Fibroblast of lung (primary cell): ENCODE measurements at places on chromosomes 6 and 20.
A peak's percentile ranks its signal among the peaks of the same experiment; 100 is the strongest.

GRCh38 chr6:143157131-143157530 is 96.4 kb downstream of the AIG1 start:
- DNase-seq: no peak

- no peak for DNase-seq
These were observed 8.5 kb downstream of the EEF1A2 start for GRCh38 chr20:63490416-63490815.

DNA sequence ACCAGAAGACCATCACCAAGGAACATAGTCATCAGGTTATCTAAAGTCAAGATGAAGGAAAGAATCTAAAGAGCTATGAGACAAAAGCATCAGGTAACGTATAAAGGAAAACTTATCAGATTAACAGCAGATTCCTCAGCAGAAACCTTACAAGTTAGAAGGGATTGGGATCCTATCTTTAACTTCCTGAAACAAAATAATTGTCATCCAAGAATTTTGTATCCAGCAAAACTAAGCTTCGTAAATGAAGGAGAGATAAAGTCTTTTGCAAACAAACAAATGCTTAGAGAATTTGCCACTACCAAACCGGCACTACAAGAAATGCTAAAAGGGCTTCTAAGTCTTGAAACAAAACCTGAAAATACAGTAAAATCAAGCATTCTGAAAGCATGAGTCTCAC is 71.0 kb downstream of the HECA start:
- no peak for DNase-seq

DNA sequence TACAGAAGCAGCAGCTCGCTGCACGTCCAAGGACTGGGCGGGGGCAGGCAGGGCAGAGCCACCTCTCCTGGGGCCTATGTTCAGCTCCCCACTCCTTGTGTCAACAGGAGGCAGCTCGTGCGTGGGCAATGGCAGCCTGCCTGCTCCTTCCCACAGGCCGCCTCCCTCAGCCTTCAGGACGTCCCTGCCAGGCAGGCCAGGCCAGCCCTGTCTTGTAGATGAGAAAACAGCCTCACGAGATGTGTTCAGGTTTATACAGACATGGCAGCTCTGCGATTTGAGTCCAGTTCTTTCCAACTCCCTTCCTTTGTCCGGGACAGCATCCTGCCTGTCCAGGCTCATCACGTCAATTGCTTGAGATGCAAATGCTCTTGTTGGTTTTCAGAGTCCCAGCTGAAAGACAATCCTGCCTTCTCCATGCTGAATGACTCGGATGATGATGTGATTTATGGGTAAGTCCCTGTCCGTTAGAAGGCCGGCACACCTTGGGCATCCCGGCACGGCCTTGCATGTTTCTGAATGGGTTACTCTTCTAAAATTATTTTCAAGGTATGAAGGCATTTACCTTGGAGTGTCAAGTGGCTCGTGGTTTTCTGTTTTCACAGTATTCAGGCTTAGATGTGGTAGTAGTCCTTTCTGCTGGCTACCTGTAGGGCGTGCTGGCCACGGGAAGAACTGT is 13.5 kb downstream of the DYNLT1 start:
- DNase-seq: peak; percentile 65

DNA sequence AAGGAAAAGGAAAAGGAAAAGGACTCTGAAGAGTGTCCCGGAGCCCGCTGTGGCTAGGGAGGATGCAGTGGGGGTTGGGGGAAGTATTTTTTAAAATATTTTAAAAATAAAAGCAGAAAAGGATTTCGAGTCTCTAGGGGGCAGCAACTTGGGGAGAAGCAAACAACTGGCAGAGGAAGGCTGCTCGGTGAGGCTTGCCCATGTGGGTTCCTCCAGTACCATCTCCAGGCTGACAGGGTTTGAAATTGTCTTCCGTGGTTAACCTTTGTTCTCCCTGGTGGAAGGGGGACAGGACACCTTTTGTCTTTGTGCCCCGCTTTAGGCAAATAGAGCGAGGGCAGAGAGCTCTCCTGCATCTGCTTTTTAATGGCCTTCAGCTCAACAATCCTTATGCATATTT is 60.4 kb upstream of the SNX9 start:
- no peak for DNase-seq

- DNase-seq: no peak
These were observed 49.6 kb downstream of the KIZ start for GRCh38 chr20:21175433-21175832.

- no peak for DNase-seq
These were observed 132.4 kb upstream of the SNX9 start for GRCh38 chr6:157690441-157691210.

DNA sequence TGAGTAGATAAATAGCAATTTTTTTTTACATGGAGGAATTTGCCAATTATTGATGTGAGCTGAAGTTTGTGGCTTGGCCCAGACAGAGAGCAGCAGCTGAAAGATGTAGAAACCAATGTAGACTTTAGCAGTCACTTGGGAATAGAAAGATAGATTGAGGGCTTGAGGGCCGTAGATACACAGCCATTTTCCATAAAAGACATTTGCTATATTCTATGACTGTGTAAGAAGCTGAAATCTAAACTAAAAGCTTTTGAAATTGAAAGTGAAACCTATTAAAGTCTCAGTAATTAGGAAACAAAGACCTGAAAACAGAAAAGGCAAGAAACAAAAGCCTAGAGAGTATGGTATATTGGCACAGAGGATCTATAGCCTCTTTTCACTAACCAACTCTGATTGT is 332.7 kb downstream of the CENPW start:
- peak; percentile 36 for DNase-seq

DNA sequence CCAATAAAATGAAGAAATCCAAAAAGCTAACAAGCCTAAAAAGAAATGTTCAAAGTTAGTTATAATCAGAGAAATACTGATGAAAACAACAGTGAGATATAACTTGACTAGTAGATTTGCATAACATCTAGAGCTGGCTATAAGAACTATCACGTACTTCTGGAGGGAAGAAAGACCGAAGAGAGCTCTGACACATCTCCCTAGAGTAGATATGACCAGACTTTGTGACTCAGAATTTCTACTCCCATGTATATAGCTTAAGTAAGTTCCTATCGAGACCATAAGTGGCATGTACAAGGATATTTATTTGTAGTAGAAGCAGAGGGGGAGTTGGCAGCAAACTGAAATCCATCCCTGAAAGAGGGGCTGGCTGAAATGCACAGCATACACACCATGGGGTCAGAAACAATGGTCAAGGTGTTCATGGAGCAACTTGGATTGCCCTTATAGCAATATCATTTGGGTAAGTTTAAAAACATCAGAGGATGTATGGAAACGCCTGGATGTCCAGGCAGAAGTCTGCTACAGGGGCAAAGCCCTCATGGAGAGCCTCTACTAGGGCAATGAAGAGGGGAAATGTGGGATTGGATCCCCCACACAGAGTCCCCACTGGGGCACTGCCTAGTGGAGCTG is 25.6 kb upstream of the IL17A start:
- no peak for DNase-seq

DNA sequence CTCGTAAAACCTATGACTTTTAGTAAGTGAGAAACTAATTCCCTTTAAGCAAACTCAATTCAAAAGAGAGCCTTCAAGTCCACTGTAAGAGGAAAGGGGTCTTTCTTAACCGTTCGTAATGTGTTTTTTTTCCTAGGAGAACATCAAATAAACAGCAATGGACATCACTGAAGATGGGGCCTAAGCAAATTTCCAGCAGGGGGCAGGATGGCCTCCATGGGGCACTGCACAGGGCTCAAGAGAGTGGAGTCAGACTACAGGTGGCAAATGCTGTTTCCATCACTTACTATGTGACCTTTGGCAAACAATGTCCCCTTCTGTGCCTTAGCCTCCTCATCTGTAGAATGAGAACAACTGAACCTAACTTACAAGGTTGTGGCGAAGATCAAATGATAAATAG is 88.7 kb downstream of the ARHGAP18 start:
- no peak for DNase-seq

GRCh38 chr20:9298906-9299305 is 215.5 kb upstream of the LAMP5 start:
- DNase-seq: no peak

- DNase-seq: no peak
These were observed 110.8 kb upstream of the SCP2D1 start for GRCh38 chr20:18702736-18703135.

DNA sequence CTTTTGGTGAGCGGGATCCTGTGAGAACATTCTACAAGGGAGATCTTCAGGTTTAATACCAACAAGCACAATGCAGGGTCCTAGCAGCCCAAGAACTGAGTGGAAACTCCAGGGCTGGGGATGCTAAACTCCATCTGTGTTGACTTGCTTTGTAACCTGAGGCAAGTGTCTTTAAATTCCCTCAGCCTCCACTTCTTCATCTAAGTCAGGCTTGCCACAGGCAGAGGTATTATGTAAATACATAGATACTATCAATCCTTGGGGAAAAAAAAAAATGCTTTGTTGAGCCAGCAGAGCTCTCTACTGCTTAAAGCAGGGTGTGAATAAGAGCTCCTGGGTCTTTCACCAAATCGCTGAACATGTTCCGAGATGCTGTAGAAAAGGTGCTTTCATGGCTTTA is 114.2 kb upstream of the PHACTR1 start:
- DNase-seq: no peak

- DNase-seq: no peak
These were observed 144.2 kb downstream of the TTLL2 start for GRCh38 chr6:167469101-167469500.

GRCh38 chr6:167474725-167475124 is 149.8 kb downstream of the TTLL2 start:
- no peak for DNase-seq

- peak; percentile 33 for DNase-seq
These were observed 42.4 kb upstream of the GNRH2 start for GRCh38 chr20:3000852-3001523.

- no peak for DNase-seq
These were observed 24.6 kb upstream of the CSNK2A1 start for GRCh38 chr20:568097-568652.

DNA sequence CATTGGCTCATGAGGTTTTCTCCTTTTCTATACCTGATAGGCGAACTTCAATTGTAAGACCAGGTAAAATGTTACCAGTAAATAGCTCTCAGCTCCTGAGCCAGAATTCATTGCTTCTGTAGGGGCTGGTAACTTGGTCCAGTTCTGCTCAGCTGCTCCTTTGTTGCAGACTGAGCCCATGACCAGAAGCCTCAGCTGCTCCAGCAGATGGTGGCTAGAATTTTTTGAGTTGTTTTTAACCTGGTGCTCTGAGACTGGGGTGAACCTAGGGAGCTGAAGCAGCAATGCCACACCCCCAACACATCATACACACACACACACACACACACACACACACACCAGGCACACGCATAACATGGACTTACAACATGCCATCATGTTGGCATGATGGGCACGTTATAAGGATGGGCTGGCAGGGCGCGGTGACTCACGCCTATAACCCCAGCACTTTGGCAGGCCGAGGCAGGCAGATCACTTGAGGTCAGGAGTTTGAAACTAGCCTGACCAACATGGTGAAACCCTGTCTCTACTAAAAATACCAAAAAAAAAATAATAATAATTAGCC is 103.1 kb downstream of the QRSL1 start:
- no peak for DNase-seq

DNA sequence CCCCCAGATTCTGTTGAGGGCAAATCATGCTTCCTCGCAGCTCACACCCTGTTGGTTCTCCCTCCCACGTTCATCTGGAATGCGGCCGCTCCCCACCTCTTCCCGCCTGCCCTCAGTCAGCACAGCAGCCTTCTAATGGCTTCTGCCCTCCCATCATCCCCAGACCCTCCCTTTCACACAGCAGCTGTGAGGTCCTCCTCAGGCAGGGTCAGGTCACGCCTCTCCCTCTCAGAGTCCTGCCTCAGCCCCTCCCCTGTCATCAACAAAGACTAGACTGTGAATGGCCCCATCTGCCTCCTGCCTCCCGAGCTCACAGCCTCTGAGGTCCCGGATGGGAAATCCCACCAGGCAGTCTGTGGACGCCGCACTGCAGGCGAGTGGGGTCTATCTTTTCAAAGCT is 7.9 kb upstream of the BHLHE23 start:
- no peak for DNase-seq

- DNase-seq: peak; percentile 94
These were observed at the start of gene NDUFAF4 for GRCh38 chr6:96897396-96898240. NDUFAF4 (minus strand) TSS chr6:96897891; CDS start chr6:96897801, 90 bp downstream.

GRCh38 chr6:28251661-28252008 is 434 bp downstream of the ZKSCAN4 start:
- peak; percentile 3 for DNase-seq

- peak; percentile 73 for DNase-seq
These were observed 288.5 kb downstream of the PRL start for GRCh38 chr6:22008248-22008836.

DNA sequence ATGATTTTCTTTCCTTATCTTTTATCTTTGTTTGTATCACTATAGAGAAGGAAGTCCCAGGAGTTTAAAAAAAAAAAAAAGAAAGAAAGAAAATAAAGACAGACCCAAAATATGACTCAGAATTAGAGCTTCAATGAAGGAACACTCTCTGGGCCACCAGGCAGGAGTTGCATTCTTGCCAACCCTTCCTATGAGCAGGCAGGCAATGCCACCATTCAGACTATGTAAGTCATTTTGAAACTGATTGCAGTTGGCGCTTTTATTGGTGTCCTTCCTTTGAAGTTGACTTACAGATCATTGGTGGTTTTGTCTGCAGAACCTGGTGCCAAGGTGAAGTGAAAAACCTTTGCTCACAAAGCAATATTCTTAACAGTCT is 50.3 kb downstream of the MYB start:
- no peak for DNase-seq

- no peak for DNase-seq
These were observed 914.1 kb upstream of the GJE1 start for GRCh38 chr6:141218583-141218982.

DNA sequence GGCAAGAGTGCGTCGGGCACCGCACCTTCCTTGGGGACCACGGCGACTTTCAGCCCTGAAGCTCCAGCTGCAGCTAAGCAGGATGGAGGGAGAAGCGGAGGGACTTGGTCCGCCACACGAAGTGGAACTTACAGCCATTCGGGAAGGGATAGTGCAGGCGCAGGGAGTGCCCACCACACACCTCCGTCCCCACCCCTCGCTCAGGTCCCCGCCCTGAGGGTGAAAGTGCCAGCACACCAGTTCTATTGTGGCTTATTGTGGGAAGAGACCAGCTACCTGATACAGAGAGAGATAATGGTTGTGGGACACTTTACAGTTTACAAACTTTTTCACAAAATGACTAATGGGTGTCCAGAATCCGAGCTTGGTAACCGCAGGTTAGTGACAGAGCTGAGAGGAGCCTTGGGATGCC is 76.1 kb downstream of the IRF4 start:
- DNase-seq: no peak

DNA sequence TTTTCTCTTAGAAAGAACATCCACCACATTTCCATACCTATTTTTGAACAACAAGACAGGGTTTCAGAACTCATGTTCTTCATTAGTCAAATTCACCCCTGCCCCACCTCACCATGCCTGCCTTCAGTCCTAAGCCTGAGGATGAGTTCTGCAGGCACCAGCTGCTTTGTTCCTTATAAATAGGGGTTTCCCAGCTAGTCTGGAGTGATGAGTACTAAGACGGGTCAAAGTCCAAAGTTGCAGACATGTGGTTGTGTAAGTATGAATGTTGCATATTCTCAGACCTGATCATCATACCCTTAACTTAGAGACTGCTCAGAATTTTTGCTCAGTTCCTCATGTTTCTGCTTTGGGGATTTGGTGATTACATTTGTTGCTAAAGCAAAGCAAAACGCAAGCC is 257.7 kb upstream of the CDYL start:
- peak; percentile 61 for DNase-seq
